ENCODE measurements at places on chromosomes 7 and 10.
A peak's percentile ranks its signal among the peaks of the same experiment; 100 is the strongest.

- H3K36me3 ChIP-seq = no peaks in the 10 kb centered on the region
- H3K27ac ChIP-seq = no peak overlapping the region
- no peaks in the 10 kb centered on the region for H3K4me1 ChIP-seq
- no peak for DNase-seq
Measured at GRCh38 chr7:52249741-52250140, 785.7 kb upstream of the POM121L12 start.

- H3K27ac ChIP-seq = no peak overlapping the region
- no peak overlapping the region for H3K4me3 ChIP-seq
- H3K36me3 ChIP-seq = no peaks in the 10 kb centered on the region
Measured at GRCh38 chr7:82542665-82543064, 99.1 kb upstream of the CACNA2D1 start.

DNA sequence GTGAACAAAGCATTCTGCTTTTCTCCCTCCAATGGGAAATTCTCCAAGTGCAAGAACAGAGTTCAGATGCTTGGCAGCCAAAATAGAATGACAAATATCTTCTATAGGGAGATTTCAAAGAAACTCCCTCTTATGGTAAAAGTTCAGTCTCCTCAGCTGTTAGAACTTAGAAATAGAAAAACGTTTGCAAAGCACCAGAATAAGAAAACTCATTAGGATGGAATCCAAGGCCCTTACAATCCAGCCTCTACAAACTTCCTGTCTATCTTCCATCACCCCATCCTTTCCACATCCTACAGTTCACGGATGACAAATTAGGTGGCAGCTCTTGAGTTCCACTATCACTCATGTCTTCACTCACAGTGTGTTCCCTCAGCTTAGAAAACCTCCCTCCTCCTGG lies 25.7 kb downstream of the FAM13C start:
- H3K4me1 ChIP-seq = no peaks in the 10 kb centered on the region
- DNase-seq = no peak

DNA sequence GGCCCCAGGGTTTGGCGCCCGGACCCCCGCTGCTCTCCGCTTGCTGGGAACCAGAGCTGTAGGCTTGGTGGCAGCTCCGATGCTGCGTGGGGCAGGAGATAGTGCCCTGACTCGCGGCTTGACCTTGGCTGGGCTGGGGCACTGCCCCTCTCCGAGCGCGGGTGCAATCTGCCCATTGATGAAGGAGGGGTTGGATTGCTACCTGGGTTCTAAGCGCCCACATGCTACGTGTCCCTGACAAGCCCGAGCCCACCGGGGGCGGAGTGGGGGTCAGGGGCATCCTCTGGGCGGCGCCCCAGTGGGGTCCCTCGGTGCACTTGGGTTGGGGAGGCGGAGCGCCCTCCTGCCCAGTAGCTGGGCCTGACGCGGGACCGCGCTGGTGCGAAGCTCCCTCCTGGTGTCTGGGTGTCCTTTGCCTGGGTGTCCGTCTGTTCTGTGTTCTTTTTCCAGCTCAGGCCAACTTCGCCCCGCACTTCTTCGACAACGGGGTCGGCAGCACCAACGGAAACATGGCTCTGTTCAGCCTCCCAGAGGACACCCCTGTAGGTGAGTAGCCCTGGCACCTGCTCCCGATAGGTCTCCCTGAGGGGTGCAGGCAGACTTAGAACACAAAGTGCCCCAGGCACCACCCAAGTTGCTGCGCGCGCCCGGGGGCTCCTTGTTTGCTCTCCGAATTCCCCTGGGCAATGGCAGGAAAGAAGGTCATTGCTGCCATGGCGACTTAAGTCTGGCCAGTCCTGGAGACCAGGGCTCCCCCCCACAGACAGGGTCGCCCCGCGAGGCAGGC lies 900 bp downstream of the CDHR1 start:
- no peak overlapping the region for H3K27ac ChIP-seq
- H3K4me1 ChIP-seq = no peaks in the 10 kb centered on the region
- H3K36me3 ChIP-seq = no peaks in the 10 kb centered on the region
- H3K27me3 ChIP-seq = no peaks in the 10 kb centered on the region

DNA sequence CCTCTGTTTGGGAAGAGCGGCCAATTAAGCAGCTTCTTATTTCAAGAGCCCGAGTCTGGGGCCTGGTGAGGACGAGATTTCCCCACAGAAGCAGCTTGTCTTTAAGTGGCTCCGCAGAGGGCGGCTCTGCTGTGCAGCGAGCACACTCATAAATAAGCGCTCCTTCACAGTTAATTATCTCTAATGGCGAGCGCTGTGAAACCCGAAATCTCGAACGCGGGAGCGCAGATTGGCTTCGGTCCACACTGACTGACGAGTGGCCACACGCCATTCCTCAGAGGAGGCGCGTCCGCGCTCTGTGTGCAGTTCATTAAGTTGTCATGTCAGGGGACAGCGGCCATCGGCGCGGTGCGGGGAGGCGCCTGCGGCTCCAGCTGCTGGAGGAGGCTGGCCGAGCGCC lies 560.9 kb downstream of the DNAJB6 start:
- H3K4me1 ChIP-seq = no peaks in the 10 kb centered on the region
- H3K36me3 ChIP-seq = no peaks in the 10 kb centered on the region
- no peak overlapping the region for H3K27ac ChIP-seq
- no peak overlapping the region for H3K4me3 ChIP-seq
- no peak for DNase-seq
- peaks cover 92% of the 10 kb centered on the region for H3K27me3 ChIP-seq

GRCh38 chr7:3092468-3092867 lies 48.8 kb upstream of the CARD11 start:
- no peak overlapping the region for H3K27ac ChIP-seq
- DNase-seq = peak; percentile 45
- no peak overlapping the region for H3K4me3 ChIP-seq
- no peaks in the 10 kb centered on the region for H3K36me3 ChIP-seq
- no peaks in the 10 kb centered on the region for H3K27me3 ChIP-seq
- no peaks in the 10 kb centered on the region for H3K4me1 ChIP-seq

DNA sequence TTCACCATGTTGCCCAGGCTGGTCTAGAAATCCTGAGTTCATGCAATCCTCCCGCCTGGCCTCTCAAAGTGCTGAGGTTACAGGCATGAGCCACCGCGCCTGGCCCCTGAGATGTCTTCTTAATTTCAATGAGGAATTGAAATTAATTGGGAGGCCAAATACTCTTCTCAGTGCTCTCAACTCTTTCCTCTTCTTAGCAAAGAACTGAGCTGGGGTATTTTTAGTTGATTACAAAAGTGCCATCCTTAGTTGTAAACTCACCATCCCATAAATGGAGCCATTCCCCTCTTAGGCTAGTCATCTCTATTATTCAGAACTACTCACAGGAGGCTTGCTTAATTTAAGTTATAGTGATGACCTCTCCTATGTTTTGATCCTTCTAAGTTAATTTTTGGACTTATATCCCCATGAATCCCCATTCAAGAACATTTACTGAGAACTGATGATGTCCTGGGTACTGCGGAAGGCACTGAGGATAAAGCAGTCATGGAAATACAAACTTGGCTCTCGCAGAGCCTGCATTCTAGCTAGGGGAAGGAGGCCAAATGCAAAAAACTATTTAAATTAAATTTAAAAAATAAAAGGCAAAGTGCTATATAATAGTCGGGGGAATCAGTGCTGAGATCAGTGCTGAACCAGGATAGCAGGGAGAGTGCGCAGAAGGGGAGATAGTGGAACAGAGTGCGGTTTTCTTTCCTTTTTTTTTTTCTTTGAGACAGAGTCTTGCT lies 145.3 kb downstream of the SFMBT2 start:
- H3K4me1 ChIP-seq = no peaks in the 10 kb centered on the region
- 0 out of 2 replicates have a peak, but pooled peaks cover 3% of the 10 kb centered on the region for H3K36me3 ChIP-seq
- no peak overlapping the region for H3K27ac ChIP-seq
- no peaks in the 10 kb centered on the region for H3K27me3 ChIP-seq
- no peak overlapping the region for H3K4me3 ChIP-seq

DNA sequence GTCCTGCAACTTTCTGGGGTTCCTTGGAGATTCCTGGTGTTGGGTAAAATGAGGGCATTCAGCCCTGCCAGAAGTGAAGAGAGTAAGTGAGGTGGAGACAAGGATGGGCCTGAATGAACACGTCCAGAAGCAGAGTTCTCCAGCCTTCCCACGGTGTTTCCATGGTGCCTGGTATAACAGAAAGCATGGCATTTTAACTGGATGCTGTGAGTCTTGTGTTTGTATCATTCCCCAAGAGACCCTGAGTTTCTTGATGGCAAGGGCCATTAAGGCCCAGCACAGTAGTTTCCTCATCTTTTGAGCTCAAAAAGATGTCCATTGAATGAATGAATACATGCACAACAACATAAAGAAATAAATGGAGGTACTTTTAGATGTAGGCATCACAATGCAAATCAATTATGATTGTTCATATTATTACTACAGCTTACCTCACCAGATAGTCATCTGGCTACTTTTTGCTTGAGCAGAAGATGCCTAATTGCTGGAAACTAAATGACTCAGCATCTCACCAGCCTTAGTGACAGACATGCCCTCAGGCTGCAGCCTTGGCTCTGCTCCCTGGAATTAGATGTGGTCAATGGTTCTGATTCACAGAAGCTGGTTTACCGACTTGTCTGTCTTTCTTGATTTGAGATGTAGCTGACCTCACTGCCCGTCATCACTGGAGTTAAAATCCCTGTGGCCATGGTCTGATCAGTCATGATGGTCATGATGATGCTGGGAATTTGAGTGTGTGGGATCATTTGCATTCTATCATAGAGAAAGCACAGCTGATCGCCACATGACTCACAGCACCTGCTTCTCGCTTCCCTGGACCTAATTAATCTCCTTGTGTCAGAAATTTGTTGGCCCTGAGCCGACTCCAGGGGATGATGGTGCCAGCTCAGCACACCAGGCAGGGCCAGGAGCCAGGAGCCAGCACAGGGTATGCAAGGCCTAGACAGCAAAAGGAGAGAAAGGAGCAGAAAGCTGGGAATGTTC lies 83.9 kb downstream of the CXCL12 start:
- no peaks in the 10 kb centered on the region for H3K4me1 ChIP-seq
- no peak overlapping the region for H3K4me3 ChIP-seq
- DNase-seq = no peak
- H3K27ac ChIP-seq = no peak overlapping the region
- no peaks in the 10 kb centered on the region for H3K27me3 ChIP-seq

DNA sequence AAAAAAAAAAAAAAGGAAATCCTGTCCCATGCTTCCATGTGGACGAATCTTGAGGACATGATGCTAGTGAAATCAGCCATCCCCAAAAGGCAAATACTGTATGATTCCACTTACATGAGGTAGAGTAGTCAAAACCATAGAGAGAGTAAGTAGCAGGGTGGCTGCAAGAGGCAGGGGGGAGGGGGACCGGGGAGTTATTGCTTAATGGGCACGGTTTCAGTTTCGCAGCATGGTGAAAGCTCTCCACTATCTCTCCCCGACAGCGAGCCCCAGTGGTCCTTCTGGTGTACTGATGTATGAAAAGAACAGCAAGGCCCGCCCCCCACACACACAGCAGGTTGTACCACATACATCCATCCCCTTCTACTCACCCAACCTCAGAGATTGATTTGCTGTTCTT lies 32.8 kb downstream of the NOD1 start:
- H3K4me3 ChIP-seq = no peak overlapping the region
- H3K36me3 ChIP-seq = no peaks in the 10 kb centered on the region
- H3K27ac ChIP-seq = no peak overlapping the region
- peak; percentile 94 for DNase-seq
- peaks cover 5% of the 10 kb centered on the region for H3K4me1 ChIP-seq

DNA sequence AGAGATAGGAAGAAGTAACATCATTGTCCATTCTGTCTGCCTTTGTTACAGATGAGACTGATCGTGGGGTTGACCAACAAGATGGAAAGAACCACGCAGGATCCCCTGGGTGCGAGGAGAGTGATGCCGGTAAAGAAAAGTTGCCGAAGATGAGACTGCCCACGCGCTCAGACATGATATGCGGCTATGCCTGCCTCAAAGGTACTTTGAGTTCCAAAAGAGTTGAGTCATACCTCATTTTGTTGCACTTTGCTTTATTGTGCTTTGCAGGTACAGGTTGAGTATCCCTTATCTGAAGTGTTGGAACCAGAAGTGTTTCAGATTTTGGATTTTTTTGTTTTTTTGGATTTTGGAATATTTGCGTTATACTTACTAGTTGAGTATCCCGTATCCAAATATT lies 12.2 kb upstream of the CLCN1 start:
- no peak for DNase-seq
- H3K4me3 ChIP-seq = no peak overlapping the region
- peaks cover 36% of the 10 kb centered on the region for H3K36me3 ChIP-seq
- no peaks in the 10 kb centered on the region for H3K4me1 ChIP-seq

GRCh38 chr7:472640-472957 lies 47.0 kb downstream of the PDGFA start:
- no peak for DNase-seq
- no peak overlapping the region for H3K4me3 ChIP-seq
- H3K36me3 ChIP-seq = no peaks in the 10 kb centered on the region
- H3K4me1 ChIP-seq = no peaks in the 10 kb centered on the region
- no peaks in the 10 kb centered on the region for H3K27me3 ChIP-seq

DNA sequence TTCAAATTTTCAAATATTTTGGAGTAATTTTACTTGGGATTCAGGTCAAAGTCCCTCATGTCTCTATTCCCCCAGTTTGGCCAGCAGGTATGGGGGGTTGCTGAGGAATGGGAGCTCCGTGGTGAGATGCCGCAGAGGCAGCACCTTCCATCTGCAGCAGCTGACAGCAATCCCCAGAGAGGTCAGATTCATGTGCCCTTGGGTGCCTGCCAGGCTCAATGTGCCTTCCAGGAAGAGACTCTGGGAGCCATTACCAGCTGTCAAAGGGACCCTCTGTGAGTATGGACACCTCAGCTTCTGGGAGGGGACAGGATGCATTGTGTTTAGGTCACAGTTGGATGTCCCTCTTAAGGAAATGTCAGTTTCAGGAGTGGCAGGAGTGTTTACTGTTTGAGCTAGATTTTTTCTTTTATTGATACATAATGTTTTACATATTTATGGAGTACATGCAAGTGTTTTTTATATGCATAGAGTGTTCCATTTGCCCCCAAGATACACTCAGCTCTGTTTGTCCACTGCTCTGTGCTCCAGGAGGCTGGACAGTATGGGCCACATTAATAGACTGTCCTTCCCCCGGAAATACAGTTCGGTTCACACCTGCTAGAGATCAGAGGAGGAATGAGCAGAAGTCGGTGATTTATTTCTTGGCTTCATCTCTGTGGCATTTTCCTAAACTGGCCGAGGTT lies 75.3 kb upstream of the GRB10 start:
- H3K27me3 ChIP-seq = no peaks in the 10 kb centered on the region
- no peak overlapping the region for H3K4me3 ChIP-seq
- no peaks in the 10 kb centered on the region for H3K36me3 ChIP-seq
- DNase-seq = no peak

DNA sequence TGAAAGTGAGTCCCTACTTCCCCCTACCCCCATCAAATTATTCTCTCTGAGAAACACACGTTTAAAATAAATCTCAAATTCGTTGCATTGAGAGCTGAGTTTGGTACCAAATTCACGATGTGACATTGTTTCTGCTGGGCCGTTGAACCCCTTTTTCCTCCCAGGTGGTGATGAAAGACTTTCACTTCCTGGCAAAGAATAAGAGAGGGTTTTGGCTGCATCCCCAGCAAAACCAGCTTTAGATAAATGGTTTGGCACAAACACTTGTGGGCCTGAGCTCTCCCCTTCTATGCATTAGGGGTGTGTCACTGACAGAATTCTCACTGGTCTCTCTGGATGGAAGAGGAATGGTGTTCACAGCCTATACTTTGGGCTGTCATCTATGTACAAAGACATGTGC lies 8.8 kb upstream of the DNTT start:
- no peak overlapping the region for H3K4me3 ChIP-seq
- no peak overlapping the region for H3K27ac ChIP-seq
- H3K36me3 ChIP-seq = no peaks in the 10 kb centered on the region
- H3K4me1 ChIP-seq = peaks cover 30% of the 10 kb centered on the region

GRCh38 chr7:29485339-29486190 lies 78.1 kb upstream of the PRR15 start:
- no peaks in the 10 kb centered on the region for H3K4me1 ChIP-seq
- no peak for DNase-seq
